ENCODE measurements at places on chromosomes 1 and 21.

DNA sequence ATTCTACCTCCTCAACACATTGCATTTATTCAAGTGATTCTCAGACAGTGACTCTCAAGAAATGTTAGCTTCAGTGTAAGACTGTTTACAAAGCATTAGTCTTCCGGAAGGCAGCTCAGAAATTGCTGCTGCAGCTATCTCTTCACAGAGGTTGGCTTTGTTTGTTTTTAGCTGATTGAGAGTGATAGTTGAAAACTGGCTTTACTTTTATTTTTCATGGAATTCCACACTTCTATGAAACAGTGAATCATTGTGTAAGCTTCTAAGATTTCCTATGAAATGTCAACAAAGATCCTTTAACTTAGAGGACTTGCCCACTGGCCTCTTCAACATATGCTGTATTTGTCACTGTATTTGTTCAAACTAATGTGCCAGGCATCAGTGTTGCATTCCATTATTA is 121.3 kb downstream of the TNNI3K start:
- DNase-seq: peak; percentile 28

DNA sequence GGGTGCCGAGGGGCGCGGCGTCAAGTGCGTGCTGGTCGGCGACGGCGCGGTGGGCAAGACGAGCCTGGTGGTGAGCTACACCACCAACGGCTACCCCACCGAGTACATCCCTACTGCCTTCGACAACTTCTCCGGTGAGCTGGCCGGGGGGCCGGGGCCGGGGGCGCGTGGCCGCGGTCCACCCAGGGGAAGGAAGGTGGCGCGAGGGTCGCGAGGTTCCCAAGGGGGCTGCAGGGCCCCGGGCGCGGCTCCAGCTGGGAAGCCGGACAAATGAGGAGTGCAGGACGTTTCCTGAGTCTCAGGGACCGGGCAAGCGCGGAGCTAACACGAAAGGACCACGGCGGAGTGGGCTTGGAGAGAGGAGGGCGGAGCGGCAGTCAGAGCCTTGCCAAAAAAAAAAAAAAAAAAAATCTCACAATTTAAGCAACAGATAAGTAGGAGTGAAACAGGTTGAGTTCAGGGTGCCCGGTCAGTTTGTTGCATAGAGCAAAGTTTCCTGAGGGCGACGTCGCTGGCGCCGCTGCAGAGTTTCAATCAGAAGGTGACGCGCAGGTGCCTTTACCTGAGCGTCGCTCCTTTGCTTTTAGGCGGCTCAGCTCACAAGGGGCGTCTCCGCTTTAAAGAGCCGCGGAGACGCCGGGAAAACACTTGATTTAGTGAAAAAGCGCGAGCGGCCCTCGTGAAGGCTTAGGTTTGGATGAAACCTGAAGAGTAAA is 750 bp downstream of the RHOU start:
- peak; percentile 15 for DNase-seq

DNA sequence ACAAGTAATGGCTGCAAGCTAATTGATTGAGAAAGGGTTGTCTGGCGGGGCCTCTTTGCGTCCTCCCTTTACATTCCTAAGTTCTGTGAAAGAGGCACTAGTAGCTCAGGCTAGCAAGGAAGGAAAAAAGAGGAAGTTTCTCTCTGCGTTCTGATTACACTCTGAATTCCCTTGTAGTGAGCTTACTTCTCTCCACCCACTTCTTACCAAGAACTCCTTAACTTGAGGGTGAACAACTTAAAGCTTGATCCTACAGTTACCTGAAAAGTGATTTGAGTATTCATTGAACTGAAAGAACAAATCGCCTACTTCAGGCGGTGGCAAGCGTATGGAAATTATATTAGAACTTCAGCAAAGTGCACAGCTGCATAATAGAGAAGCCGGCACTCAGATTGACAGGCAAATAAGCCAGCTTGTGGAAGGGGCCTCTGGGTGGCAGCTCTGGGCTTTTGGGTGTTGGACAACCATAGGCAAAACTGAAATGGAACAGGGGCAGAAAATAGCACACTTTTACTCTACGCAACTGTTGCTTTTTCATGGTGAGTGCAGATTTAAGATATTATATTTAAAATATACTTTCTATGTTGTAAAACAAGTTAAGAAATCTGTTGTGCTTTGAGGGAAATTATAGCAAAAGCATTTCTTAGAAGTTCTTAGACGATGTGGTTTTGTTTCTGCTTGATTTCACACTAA is 464.5 kb downstream of the USP25 start:
- DNase-seq: peak; percentile 92

DNA sequence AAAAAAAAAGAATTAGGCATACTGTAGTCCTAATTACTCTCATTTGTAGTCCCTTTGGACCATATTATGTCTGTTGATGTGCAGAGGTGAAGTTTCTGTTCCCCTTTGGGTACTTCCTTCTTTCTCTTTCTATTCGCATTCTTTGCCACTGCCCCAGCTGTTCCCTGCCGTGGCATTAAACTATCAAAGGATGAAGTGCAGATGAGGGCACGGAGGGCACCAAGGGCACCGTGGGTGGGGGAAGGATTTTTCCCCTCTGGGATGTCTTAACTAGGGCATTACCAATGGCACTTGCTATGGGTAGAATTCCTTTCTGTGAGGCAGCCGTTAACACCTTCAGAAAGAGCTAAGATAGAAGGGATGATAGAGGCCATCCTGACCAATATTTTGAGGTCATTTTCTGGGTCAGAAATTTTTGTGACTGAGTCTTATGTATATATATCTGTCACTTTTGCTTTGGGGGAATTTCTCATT is 4.9 kb upstream of the MAPKAPK2 start:
- DNase-seq: no peak

DNA sequence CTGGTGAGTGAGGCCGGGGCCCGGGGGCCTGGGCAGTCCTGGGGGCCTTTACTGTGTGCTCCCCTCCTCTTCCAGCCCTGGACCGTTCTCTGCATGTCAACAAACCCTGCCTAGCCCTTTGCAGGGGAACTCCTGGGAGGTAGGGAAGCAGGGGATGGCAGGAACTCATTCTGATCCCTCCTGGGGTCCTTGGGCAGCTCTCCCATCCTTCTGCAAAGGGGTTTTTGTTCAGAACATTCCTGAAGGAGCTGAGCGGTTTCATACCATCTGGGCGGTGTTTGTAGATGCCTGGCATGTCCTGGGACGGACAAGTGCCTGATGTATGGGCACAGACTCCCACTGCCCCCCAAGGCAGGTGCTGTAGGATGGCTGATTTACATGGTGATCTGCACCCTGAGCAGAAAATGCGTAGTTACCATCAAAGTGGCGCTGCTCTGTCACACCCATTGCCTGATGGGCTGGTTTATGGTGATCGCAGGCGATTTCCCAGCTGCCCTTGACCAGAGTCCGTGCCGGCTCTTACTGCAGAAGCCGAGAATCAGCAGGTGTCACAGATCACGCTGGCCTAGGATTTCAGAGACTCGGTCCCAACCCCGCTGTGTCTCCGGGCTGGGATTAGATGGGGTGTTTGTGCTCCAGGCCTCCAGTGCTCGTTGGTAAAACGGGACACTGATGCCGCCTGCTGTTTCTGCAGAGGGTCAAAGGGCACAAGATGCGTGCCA is 71.6 kb upstream of the TRAPPC10 start:
- no peak for DNase-seq

GRCh38 chr1:168506204-168506819 is 37.5 kb downstream of the XCL2 start:
- DNase-seq: peak; percentile 89

DNA sequence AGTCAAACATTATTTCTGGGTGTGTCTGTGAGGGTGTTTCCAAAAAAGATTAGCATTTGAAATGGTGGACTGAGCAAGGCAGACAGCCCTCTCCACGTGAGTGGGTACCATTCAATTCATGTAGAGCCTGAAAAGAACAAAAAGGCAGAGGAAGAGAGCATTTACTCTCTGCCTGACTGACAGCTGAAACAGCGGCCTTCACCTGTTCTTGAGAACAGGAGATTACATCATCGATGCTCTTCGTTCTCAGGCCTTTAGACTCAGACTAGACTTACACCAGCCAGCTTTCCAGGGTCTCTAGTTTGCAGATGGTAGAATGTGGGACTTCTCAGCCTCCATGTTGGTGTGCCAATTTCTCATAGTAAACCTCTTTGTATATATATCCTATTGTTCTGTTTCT is 302.3 kb downstream of the BACH1 start:
- no peak for DNase-seq

DNA sequence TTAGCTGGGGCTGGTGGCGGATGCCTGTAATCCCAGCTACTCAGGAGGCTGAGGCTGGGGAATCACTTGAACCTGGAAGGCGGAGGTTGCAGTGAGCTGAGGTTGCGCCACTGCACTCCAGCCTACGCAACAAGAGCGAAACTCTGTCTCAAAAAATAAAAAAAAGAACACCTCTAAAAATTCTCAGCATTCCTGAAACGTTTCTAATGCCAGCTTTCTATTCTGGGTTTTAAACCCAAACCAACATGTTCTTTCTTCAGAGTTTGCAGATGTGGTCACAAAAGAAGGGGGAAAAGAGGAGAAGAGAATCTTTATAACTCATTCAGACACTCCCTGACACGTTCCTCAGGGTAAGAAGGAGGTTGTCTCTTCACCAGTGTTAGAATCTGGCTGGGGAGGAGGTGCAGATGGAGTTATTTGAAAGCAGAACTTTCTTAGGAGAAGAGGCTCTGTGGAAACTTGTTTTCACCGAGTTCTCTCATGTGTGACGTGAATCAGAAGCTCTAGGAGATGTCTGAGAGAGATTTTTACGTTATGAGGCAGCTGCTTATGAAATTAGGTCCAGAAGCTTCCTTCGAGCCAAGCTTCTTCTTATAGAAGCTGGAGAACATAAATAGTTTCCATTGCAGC is 17.8 kb upstream of the CNR2 start:
- peak; percentile 64 for DNase-seq

- DNase-seq: no peak
Observed at GRCh38 chr1:242784084-242784483, 259.6 kb upstream of the PLD5 start.

- peak; percentile 84 for DNase-seq
Observed at GRCh38 chr1:23528250-23528978, 2.6 kb downstream of the E2F2 start.

DNA sequence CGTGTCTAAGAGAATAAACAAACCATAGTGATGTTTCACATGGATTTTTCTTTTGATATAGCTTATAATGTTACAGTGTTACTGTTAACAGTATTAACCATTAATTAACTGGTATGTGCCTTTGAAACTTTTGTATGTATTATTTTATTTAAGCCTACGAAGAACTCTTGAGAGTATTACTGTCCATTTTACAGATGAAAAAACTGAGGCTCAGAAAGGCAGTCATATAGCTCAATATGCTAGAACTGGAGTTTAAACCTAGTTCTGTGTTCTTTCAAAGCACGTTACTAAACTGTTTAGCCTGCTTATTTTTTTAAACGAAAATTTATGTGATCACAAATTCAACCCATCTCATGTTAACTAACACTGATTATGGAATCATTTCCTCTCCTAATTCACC is 83.5 kb downstream of the POU2F1 start:
- DNase-seq: no peak

DNA sequence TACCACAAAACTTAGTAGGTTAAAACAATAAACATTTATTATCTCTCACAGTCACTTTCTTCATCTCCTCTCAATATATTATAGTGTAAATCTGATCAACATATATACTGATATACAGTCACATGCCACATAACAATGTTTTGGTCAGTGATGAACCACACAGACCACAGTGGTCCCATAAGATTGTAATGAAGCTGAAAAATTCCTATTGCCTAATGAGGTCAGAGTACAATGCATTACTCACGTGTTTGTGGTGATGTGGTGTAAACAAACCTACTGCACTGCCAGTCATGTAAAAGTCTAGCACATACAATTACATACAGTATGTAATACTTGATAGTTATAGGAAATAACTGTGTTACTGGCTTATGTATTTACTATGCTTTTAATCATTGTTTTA is 30.1 kb downstream of the OLFML3 start:
- DNase-seq: peak; percentile 52

GRCh38 chr1:94725566-94725965 is 94.6 kb upstream of the SLC44A3 start:
- peak; percentile 21 for DNase-seq

DNA sequence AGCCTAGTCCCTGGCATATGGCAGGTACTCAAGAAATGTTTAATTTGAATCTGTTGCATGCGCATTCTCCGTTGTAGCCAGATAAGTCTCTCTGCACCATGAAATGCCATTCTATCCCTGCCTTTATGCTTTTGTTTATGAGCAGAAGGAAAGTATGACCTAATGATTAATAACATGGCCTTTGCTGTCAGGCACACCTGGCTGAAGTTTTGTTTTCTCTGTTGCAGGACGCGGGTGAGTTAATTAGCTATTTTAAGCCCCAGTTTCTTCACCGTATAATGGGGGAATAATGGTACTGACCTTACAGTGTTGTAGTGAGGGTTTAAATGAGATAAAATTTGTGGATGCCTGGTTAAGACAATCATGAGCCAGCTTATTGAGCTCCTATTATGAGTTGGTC is 87.7 kb downstream of the ST6GALNAC3 start:
- no peak for DNase-seq

- DNase-seq: peak; percentile 88
Observed at GRCh38 chr1:206503591-206504362, 3.6 kb upstream of the RASSF5 start.

GRCh38 chr1:156884560-156885184 is 8.8 kb upstream of the PEAR1 start:
- DNase-seq: no peak

DNA sequence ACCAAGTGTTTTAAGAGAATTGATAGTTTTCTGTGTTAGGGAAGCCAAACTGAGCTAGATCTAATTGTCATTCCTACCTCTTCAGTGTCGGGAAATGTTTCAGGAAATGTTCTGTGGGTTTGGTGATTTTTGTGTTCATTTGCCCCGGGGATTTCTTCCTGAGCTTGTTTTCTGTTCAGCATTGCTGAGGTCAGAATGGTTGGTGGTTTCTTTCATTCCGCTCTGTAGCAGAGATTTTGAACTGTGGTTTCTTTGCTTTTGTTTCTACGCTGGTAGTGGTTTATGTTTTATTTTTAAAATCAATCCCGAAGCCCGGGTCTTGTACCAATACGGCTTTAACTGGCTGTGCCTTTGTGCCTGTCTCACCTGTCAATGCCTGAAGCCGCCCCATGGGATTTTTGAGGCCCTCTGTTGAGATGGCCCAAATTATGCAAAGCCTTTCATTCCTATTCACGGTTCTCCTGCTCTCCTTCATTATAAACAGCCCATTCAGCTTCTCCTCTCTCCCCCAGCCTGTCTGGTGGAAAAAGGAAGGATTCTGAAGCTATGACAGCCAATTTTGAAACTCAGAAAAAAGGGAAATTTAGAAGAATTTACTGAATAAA is 417.2 kb upstream of the KAZN start:
- no peak for DNase-seq

- DNase-seq: no peak
Observed at GRCh38 chr1:35575416-35575958, 2.4 kb downstream of the TFAP2E start.

Data from foreskin fibroblast (primary cell).